HepG2 (cell line): ENCODE measurements at places on chromosomes 7 and 10. TPM values are rescaled to one million over a fixed set of nuclear protein-coding genes. Genes with fewer than 3 reads are reported as not detected.
A peak's percentile ranks its signal among the peaks of the same experiment; 100 is the strongest.

Gene FAM25G
- total RNA-seq, result not detected in 2 replicates

Gene AUTS2
- 0.38 TPM in 1 of 2 replicates, not detected in the other for total RNA-seq

Gene AS3MT
- 17.4 and 27.3 TPM in 2 replicates for total RNA-seq

Gene PLAC9
- total RNA-seq, result not detected in 2 replicates

Gene AKR1D1
- total RNA-seq, result 37.0 and 59.5 TPM in 2 replicates

Gene PNLIPRP2
- 0.95 and 0.97 TPM in 2 replicates for total RNA-seq

Gene ATP6V0A4
- total RNA-seq, result 0.11 and 0.24 TPM in 2 replicates

Gene GNAI1
- total RNA-seq, result 5.7 and 8.8 TPM in 2 replicates

Gene POLD2
- total RNA-seq, result 87.6 and 98.8 TPM in 2 replicates

DNA sequence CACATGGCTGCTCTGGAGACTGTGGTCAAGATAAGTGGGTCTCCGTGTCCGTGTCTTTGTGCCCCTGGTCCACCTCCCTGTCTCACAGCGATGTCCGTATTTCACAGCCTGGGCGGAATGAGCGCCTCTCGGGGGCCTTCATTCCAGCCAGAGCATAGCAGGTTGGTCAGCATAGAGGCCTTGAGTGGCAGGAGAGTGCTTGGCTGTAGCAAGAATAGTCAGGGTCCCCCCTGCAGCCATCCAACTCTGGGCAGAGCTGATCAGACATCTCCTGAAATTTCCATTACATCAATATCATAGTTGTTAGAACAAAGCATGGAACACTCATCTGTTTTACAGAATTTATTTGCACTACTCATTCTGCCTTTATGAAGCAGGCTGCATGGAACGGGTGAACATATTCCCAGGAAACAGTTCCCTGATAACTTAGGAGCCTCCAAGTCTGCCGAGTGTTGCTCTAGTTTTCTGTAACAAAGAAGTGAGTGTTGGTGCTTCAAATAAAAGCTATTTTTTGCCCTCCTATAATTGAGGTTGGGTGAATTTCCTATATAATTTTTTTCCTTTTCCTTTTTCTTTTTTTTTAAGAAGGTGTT, 255.3 kb downstream of the INHBA start:
- DNase-seq, result no peak

GRCh38 chr7:46948716-46949115, 633.2 kb downstream of the TNS3 start:
- DNase-seq, result no peak

GRCh38 chr7:105189859-105190492, 176.0 kb downstream of the KMT2E start:
- DNase-seq, result no peak

DNA sequence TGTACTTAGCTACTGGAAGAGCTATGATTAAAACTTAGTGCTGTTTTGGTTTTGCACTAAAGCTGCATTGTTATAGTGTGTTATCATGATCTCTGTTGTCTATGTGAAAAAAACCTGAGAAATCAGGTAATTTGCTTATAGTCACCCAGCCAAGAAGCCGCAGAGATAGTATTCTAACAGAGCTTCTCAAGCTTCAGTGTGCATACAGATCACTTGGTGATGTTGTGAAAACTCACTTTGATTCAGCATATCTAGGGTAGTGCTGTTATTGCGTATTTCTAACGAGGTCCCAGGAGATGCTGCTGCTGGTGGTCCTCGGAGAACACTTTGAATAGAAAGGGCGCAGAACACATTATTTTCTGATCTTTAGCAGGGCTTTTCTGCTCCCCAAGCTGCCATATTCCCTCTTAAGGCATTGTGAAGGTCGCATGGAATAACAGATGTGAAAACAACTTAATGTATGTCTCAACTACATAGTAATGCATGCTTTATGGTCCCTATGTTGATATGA, 68.4 kb upstream of the PDCD4 start:
- no peak for DNase-seq

- DNase-seq, result no peak
These were observed 57.4 kb downstream of the ITGB8 start for GRCh38 chr7:20388084-20388483.

GRCh38 chr10:132360766-132361447, 28.9 kb downstream of the LRRC27 start:
- no peak for DNase-seq

DNA sequence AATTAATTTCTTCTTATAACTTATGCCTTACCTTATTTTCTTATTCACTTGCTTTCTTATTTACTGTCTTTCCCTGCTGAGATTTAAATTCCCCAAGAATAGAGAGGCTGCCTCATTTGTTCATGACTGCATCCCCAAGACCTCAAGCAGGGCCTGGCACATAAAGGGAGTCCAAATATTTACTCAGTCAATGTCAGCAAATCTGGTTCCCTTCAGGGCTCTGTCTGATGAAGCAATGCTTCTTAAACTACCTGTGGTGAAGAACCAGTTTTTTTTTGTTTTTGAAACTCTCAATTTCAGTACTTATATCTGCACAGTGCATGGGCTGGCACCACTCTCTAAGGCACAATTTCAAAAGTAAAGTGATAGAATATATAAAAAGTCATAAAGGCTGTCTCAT, 4.7 kb downstream of the ZNF239 start:
- no peak for DNase-seq

DNA sequence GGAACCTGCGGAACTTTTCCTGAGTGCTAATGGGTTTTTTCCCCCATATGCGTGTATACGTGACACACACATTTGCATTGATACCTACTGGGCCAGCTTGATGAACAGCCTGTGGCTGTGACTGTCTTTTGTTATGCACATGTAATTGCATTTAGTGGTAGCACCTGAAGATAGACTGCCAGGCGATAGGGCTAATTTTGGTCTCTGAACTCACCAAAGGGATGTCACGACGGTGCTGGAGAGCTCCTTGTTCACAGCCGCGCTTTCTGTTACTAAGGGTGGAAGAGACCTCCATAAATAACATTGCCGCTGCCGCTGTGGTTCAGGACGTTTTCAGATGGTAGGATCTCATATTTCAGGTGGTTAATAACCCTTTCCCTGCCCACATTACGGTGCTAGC, 133.2 kb downstream of the CAMK1D start:
- DNase-seq, result no peak

GRCh38 chr7:683526-684205, 42.8 kb upstream of the DNAAF5 start:
- no peak for DNase-seq

GRCh38 chr10:20959242-20959641, 62.1 kb upstream of the NEBL start:
- no peak for DNase-seq

GRCh38 chr10:133127291-133128125, 32.5 kb upstream of the KNDC1 start:
- DNase-seq, result no peak

- DNase-seq, result no peak
These were observed 923 bp downstream of the TRIL start for GRCh38 chr7:28957064-28957750.

DNA sequence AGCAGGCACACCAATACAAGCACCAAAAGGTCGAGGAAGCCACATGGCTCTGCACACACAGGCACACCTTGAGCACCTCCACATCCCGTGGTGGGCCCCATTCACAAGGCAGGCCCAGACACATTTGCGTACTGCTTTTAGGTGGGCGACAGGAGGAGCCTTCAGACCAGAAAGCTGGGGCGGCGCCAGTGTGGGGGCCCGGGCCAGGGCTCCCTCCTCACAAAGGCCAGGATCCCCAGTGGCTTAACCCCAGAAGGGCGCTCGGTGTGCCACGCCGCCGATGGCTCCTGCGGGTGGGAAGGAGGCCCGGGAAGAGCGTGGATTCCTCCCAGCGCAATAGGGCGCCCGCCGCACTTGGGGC, 2.8 kb upstream of the SMARCD3 start:
- no peak for DNase-seq

- no peak for DNase-seq
These were observed 220.5 kb upstream of the HGF start for GRCh38 chr7:81990395-81990794.

- peak; percentile 35 for DNase-seq
These were observed 134.3 kb upstream of the ASAH2 start for GRCh38 chr10:50385624-50386023.
